ENCODE measurements at places on chromosomes 12 and 14.

DNA sequence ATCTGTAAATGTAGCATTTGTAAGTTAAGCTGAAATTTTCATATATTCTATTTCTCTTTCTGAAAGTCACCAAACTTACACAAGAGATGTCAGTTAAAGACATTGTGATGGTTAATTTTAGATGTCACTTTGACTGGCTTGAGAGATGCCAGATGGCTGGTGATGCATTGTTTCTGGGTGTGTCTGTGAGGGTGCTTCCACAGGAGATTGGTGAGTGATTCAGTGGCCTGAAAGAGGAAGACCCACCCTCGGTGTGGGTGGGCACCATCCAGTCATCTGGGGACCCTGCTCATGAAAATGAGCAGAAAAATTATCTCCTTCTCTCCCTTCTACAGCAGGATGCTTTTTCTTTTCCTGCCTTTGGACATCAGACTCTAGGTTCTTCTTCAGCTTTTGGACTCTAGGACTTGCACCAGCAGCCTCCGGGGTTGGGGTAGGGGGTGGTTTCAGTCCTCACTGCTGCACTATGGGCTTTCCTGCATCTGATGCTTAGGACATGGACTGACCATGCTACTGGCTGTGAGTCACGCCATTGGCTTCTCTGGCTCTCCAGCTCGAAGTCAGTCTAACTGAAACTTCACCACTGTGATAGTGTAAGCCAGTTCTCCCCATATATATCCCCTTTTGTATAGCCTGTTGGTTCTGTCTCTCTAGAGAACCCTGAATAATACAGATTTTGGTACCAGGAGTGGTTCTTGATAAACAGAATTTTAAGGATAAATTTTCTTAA lies 20.9 kb downstream of the PDE6H start:
- ATAC-seq: no peak
- H3K27ac ChIP-seq: no peak overlapping the region
- no peaks in the 10 kb centered on the region for H3K36me3 ChIP-seq
- no peak overlapping the region for H3K4me3 ChIP-seq
- no peaks in the 10 kb centered on the region for H3K27me3 ChIP-seq

DNA sequence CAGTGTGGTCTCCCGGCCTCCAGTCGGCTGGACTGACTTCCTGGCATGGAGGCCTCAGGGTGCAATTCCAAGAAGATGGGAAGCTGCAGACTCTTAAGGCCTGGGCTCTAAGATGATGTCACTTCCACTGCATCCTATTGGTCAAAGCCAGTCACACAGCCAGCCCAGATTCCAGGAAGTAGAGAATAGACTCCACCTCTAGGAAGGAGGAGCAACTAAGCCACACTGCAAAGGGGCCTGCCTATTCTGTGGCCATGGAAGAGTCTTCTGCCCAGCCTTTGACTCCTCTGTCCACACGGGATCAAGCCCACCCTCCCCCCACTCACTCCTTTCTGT lies 103.9 kb upstream of the RFLNA start:
- no peak for ATAC-seq
- H3K36me3 ChIP-seq: no peaks in the 10 kb centered on the region
- H3K4me1 ChIP-seq: peaks cover 16% of the 10 kb centered on the region

DNA sequence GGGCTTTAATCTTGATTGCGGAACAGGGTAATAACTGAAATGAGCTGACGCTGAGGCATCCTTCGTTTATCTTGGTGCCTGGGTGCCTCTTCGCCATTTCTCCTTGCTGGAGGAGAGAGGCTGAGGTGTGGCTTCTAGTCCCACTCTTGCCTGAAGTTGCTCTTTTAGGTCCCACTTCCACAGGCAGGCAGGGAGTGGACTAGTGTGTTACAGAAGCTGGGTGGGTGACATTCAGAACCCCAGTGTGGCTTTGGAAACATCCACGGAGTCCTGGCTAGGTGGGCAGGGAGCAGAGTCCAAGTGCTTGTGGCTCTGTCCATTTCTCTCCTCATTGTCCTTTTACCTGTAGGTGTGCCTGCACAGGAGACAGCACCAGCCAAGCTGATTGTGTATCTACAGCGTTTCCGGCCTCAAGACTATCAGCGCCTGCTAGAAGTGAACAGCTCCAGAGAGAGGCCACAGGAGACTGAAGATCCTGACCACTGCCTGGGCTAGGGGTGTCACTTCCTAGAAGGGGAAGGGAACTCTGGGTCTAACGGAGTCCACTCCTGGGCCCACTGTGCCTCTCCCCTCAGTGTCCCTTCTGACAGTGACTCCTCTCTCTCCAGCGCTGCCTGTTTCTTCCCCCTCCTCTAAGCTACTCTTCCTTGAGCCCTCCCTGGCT lies 2.4 kb downstream of the THTPA start:
- H3K27me3 ChIP-seq: no peaks in the 10 kb centered on the region
- no peak for ATAC-seq
- no peaks in the 10 kb centered on the region for H3K36me3 ChIP-seq
- no peak overlapping the region for H3K4me3 ChIP-seq

DNA sequence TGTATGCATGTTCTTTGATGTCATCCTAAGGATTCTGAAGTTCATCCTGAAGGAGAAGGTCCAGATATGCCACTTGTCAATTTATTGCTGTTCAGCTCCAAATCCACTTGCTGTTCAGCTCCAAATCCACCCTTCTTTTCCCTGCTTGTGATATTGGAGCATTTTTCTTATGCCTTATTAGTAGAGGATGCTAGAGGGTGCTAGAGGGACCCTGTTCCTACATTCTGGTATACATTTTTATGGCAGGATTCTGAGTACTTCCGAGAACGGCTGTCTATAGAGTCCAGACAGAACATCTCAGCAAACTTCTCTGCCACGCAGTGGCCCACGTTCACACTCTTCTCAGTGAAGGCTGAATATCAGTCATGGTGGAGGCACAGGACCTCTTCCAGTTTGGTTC lies 406.7 kb downstream of the NOVA1 start:
- H3K4me1 ChIP-seq: no peaks in the 10 kb centered on the region
- ATAC-seq: no peak
- no peaks in the 10 kb centered on the region for H3K27me3 ChIP-seq
- no peaks in the 10 kb centered on the region for H3K36me3 ChIP-seq

- no peaks in the 10 kb centered on the region for H3K36me3 ChIP-seq
- no peak overlapping the region for H3K27ac ChIP-seq
- H3K27me3 ChIP-seq: no peaks in the 10 kb centered on the region
- H3K4me1 ChIP-seq: no peaks in the 10 kb centered on the region
These were observed 1112.7 kb downstream of the LRFN5 start for GRCh38 chr14:42719391-42719790.

DNA sequence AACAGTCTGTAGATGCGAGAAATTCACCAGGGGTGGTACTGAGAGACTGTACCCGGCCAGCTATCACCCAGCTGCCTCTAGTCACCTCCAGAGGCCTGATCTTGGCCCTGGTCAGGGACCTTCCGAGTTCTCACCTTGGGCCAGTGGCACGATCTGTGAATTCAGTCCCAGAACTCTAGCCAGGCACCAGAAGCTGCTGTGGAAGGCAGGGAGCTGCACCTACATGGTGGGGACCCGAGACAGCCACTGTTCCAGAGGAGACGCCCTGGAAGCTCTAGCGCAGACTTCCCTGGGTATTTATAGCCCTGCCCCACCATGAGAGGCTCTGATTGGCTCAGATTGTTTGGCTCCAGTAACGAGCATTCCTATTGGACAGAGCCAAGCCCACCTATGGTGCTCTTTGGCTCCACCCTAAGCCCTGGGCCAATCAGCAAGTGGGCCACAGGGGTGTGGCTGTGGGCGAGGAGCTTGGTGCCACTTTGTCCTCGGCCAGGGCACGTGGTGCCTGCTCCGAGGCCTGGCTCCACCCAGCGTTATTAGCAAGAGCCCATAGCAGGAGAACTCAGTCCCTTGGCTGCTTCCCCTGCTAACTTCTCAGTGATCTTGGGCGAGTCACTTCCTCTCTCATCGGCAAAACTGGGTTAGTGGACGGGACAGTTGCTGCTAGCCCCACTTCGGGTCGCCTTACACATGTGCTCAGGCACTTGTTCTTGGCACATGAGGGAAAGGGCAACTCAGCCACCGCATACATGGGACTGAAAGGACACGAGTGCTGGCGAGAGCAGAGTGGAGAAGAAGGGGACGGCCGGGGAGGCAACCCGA lies 89.0 kb upstream of the BCL11B start:
- H3K27ac ChIP-seq: no peak overlapping the region
- H3K4me3 ChIP-seq: no peak overlapping the region
- no peaks in the 10 kb centered on the region for H3K36me3 ChIP-seq
- ATAC-seq: no peak
- H3K4me1 ChIP-seq: no peaks in the 10 kb centered on the region

- ATAC-seq: no peak
- H3K27me3 ChIP-seq: no peaks in the 10 kb centered on the region
- no peaks in the 10 kb centered on the region for H3K36me3 ChIP-seq
- H3K27ac ChIP-seq: no peak overlapping the region
These were observed 75.3 kb upstream of the ZDHHC17 start for GRCh38 chr12:76688631-76689030.

DNA sequence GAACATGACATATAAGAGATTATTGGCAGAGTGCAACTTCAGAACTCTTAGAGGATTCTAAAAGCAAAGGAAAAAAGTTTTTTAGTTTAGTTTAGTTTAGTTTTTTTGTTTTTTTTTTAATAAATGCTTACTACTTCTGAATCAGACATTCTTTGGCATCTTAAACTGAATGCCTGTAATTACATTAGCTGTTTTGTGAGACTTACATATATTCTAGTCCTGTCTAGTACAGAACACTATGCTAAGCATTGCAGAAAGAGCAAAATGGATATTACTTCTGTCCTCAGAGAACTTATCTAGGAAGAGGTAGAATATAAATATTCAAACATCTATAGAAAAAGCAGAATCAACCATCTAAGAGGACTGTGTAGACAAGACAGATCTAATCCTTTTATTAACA lies 133.2 kb downstream of the RAD51B start:
- ATAC-seq: no peak
- no peak overlapping the region for H3K27ac ChIP-seq
- H3K36me3 ChIP-seq: no peaks in the 10 kb centered on the region
- no peaks in the 10 kb centered on the region for H3K4me1 ChIP-seq
- no peaks in the 10 kb centered on the region for H3K27me3 ChIP-seq

DNA sequence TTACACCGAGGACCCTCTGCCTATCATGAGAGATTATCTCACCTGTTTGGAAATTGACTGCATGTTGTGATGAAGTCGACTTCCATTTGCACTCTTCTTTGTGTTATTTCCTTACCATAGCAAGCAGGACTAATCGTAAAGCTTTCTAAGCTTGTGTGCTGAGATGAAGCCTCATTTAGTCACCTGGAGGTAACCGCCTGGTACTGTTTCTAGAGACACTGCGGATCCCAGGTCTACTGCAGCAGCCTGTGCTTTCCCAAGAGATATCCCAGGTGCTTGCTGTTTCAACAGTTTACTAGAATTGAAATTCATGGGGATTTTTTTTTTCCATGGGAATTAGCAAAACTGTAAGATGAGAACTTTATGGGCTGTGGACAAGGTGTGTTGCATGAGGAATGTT lies 131.8 kb downstream of the PTPRR start:
- H3K4me1 ChIP-seq: no peaks in the 10 kb centered on the region
- no peaks in the 10 kb centered on the region for H3K36me3 ChIP-seq
- no peaks in the 10 kb centered on the region for H3K27me3 ChIP-seq
- H3K4me3 ChIP-seq: no peak overlapping the region

- peaks cover 63% of the 10 kb centered on the region for H3K36me3 ChIP-seq
- peaks cover 28% of the 10 kb centered on the region for H3K4me1 ChIP-seq
- H3K27me3 ChIP-seq: no peaks in the 10 kb centered on the region
- H3K27ac ChIP-seq: peak overlapping the region; percentile 100
These were observed 34.0 kb downstream of the CD9 start for GRCh38 chr12:6234214-6234613.

DNA sequence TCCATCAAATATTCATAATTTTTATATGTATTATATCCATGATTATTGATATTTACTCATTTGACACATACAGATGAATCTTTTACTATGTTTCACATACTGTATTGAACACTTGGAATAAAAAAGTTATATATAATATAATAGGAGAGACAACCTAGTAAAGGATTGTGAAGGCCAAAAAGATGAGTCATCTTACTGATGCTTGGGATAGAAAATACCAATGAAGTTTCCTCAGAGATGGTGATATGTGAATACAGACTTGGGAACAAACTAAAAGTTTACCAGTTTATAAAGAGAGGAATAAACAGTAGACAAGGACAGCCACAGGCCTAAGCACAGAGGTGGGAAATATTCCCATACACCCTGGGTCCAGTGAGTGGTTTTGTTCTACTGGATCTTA lies 743.9 kb upstream of the FLRT2 start:
- H3K27ac ChIP-seq: no peak overlapping the region
- H3K4me1 ChIP-seq: no peaks in the 10 kb centered on the region
- no peak overlapping the region for H3K4me3 ChIP-seq
- H3K36me3 ChIP-seq: no peaks in the 10 kb centered on the region

DNA sequence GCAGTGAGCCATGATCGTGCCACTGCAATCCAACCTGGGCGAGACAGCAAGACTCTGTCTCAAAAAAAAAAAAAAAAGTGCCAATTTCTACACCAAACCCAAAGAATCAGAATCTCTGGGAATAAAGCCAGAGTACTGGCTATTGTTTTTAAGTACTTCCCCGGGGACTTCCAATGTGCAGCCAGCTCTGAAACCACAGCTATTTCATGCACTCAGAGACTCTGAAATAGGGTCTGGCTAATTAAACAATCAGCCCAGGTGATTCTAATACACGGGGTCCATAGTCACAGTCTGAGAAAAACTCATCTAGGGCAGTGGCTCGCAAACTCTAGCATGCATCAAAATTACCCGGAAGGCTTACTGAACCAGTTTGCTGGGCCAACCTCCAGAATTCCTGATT lies 56.3 kb downstream of the SIX6 start:
- no peaks in the 10 kb centered on the region for H3K4me1 ChIP-seq
- no peak overlapping the region for H3K27ac ChIP-seq
- no peaks in the 10 kb centered on the region for H3K36me3 ChIP-seq

DNA sequence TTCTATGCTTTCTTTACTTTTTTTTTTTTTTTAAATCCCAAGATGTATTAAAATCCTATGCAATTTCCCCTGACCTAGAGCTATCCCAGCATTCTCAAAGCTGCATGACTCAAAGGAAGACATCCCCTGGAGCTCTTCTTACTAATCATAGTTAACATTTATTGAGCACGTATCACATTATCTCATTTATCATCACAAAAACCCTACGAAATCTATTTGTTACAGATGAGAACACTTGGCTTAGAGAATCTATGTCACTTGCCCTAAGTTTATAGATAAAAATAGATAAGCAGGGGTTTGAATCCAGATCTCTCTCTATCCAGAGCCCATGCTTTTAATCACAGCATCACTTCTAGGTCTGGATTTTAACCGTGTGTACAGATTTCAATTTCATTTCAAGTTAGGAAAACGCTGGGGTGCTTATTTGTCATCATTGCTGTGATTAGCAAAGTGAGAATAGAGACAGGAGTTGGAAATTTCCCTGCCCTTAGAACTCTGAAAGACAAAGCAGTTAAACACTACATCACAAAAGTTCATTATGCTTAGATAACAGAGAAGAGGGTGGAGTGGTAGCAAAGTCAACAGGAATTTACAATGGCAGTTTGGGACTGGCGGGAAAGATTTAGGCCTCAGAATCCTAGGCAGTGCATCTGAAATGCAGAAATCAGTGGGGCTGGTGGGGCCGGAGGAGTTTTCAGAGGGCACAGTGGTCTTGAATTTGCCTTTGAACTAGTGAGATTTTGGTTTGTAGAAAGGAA lies 177.7 kb upstream of the FRMD6 start:
- no peak for ATAC-seq
- H3K36me3 ChIP-seq: no peaks in the 10 kb centered on the region
- no peaks in the 10 kb centered on the region for H3K27me3 ChIP-seq
- H3K27ac ChIP-seq: no peak overlapping the region
- H3K4me1 ChIP-seq: no peaks in the 10 kb centered on the region

- no peak for ATAC-seq
- no peaks in the 10 kb centered on the region for H3K36me3 ChIP-seq
- no peak overlapping the region for H3K4me3 ChIP-seq
- H3K4me1 ChIP-seq: no peaks in the 10 kb centered on the region
These were observed 359.9 kb downstream of the NRXN3 start for GRCh38 chr14:78530078-78530477.

Data from gastroesophageal sphincter (tissue), 4 donors.